PC-9 (cell line): ENCODE measurements at places on chromosomes 5 and 9. TPM values are rescaled to one million over a fixed set of nuclear protein-coding genes. Genes with fewer than 3 reads are reported as not detected.

DNA sequence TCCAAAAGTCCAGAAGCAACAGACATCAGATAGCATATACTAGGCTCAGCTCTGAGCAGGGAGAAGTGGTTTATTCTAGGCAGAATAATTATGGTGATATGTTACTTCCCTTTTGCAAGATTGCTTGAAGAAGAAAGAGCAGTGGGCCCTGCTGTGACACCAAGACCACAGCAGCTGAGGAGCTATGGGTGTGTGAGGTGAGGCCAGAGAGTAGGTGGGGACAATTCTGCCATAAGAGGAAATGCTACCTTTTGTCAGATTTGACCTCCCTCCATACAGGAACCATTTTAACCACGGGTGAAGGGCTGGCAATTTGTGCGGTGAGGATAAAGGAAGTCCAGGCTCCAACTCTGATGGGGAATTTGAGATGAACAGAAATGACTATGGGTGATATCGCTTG, 51.3 kb downstream of the TNFSF15 start:
- H3K27ac ChIP-seq = no peak overlapping the region
- H3K27me3 ChIP-seq = no peaks in the 10 kb centered on the region
- no peaks in the 10 kb centered on the region for H3K4me1 ChIP-seq
- no peaks in the 10 kb centered on the region for H3K36me3 ChIP-seq
- H3K4me3 ChIP-seq = no peak overlapping the region

- no peaks in the 10 kb centered on the region for H3K4me1 ChIP-seq
- no peak overlapping the region for H3K27ac ChIP-seq
- no peaks in the 10 kb centered on the region for H3K36me3 ChIP-seq
- peaks cover 28% of the 10 kb centered on the region for H3K27me3 ChIP-seq
Measured at GRCh38 chr9:130899051-130899748, 2.6 kb upstream of the QRFP start.

DNA sequence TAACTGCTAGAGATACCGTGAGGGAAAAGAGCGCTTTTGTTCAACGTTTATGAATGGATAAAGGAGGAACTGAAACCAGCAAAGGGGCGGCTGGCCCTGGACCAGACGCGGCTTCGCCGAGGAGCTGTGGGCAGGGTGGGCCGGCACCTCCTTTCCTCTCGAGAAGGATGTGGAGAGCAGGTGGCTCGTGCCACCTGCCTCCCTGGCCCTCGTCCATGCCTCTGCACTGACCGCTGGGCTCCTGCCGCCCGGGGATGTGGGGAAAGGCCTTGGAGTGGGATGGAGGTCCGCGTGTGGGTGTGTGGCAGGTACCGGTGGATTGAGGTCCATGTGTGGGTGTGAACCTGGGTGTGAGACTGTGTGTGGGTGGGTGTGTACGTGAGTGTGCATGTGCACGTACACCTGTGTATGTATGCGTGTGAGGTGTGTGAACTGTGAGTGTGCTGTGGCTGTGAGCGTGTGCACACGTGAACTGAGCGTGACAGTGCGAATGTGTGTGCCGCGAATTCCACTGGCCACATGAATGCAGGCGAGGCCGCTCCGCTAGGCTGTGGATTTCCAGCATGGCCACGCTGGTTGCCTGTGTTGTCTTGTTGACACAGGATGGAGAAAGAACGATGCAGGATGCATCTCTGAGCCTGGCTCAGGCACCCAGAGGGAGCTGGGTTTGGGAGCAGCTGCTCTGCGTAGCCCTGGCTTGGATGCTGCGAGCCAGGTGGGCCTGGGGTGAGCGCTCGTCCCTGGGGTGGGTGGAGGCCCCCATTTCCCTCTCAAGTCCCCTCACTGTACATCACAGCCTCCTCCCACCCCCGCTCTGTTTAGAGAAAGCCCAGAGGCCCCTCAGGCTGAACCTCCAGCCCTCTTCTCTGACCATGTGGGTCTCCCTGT, 4.4 kb upstream of the CEP72 start:
- H3K36me3 ChIP-seq = no peaks in the 10 kb centered on the region
- H3K27me3 ChIP-seq = peaks cover 36% of the 10 kb centered on the region
- peaks cover 6% of the 10 kb centered on the region for H3K4me1 ChIP-seq
- no peak for DNase-seq
- H3K4me3 ChIP-seq = no peak overlapping the region

GRCh38 chr9:34501889-34502425, 20.8 kb downstream of the ENHO start:
- H3K4me1 ChIP-seq = no peaks in the 10 kb centered on the region
- H3K36me3 ChIP-seq = no peaks in the 10 kb centered on the region
- DNase-seq = no peak
- H3K27ac ChIP-seq = no peak overlapping the region

DNA sequence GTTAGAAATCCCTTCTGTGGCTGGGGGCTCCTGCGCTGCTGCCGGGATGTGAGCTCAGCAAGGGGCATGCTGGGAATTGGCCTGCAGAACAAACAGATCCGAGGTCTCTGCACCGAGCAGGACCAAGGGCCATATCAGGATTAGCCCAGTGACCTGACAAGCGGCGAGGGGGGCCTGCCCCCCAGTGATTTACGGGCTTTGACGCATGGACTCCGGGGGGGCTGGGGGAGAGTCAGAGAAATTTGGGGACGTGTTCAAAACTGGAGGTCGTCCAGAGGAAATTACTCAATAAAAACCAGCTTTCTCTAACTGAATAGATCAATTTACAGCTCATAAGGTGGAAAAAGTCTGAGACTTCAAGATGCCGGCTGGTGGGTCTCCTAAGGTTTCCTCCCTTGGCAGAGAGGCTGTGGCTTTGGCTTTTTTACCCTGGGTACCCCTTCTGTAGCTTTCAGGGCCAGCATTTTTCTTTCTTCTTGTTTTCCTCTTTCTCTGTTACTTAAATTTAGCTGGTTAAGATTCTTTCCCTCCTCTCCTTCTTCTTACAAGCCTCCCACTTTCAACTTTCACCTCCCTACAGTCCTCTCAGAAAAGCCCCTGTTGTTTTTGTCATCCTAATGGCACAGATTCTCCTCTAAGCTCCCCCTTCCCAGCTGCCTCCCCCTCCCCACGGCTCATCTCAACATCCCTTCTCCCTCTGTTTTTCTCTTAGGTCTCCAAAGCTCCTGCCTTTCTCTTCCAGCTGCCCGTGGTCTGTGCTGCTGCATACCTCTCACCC, 551.0 kb downstream of the CCDC171 start:
- H3K27me3 ChIP-seq = no peaks in the 10 kb centered on the region
- no peaks in the 10 kb centered on the region for H3K4me1 ChIP-seq
- DNase-seq = no peak
- H3K36me3 ChIP-seq = no peaks in the 10 kb centered on the region

DNA sequence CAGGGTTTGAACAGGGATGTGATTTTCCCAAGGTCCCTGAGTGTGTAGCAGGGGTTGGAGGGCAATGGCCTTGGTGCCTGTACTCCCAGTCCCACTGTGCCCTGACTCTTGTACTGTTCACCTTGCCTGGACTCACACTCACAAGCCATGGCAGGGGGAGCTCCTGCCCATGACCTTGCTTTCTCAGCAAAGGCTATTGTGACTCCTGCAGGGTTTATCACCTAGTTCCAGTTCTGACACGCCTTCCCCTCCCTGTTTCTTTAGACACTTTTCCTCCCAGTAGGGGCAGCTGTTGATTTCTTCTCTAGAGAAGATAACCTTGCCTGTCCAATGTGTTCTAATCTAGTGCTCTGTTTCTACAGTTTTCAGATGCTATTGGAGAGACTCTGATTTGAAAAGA, 139.5 kb downstream of the FSTL4 start:
- H3K36me3 ChIP-seq = no peaks in the 10 kb centered on the region
- H3K4me1 ChIP-seq = 0 out of 2 replicates have a peak, but pooled peaks cover 9% of the 10 kb centered on the region
- DNase-seq = no peak
- no peak overlapping the region for H3K27ac ChIP-seq
- H3K27me3 ChIP-seq = no peaks in the 10 kb centered on the region

- peaks cover 19% of the 10 kb centered on the region for H3K4me1 ChIP-seq
- peak; percentile 28 for DNase-seq
- no peaks in the 10 kb centered on the region for H3K27me3 ChIP-seq
Measured at GRCh38 chr9:33510262-33511183, 13.5 kb upstream of the ANKRD18B start.

DNA sequence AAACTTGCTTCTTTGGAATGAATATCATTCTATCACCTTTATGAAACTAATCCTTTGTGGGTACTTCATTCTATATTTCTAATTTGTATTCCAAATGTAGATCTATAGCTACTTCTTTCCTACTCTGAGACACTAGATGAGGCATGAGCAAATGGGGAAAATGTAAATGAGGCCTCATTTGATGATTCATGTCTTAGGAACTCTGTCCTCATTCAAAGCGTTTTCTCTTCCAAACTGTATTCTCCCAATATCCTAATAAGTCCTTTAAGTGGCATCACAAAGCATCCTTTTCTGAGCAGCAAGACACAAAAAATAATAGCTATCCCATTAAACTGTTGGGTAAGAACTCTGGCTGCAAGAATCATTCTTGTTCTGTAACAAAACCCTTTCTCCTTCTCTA, 56.1 kb downstream of the TTLL11 start:
- no peak for DNase-seq
- no peak overlapping the region for H3K4me3 ChIP-seq
- H3K4me1 ChIP-seq = no peaks in the 10 kb centered on the region
- H3K27me3 ChIP-seq = no peaks in the 10 kb centered on the region
- H3K36me3 ChIP-seq = no peaks in the 10 kb centered on the region

- H3K36me3 ChIP-seq = no peaks in the 10 kb centered on the region
- H3K4me1 ChIP-seq = no peaks in the 10 kb centered on the region
- no peak overlapping the region for H3K27ac ChIP-seq
- DNase-seq = no peak
Measured at GRCh38 chr5:123093111-123093600, 4.1 kb downstream of the PRDM6 start.

- DNase-seq = no peak
- H3K4me3 ChIP-seq = no peak overlapping the region
- H3K4me1 ChIP-seq = no peaks in the 10 kb centered on the region
Measured at GRCh38 chr9:8019636-8020035, 220.1 kb upstream of the DMAC1 start.

- DNase-seq = no peak
- no peaks in the 10 kb centered on the region for H3K27me3 ChIP-seq
- no peak overlapping the region for H3K4me3 ChIP-seq
- H3K27ac ChIP-seq = no peak overlapping the region
- H3K4me1 ChIP-seq = no peaks in the 10 kb centered on the region
Measured at GRCh38 chr5:97383996-97384395, 200.9 kb upstream of the RIOK2 start.

DNA sequence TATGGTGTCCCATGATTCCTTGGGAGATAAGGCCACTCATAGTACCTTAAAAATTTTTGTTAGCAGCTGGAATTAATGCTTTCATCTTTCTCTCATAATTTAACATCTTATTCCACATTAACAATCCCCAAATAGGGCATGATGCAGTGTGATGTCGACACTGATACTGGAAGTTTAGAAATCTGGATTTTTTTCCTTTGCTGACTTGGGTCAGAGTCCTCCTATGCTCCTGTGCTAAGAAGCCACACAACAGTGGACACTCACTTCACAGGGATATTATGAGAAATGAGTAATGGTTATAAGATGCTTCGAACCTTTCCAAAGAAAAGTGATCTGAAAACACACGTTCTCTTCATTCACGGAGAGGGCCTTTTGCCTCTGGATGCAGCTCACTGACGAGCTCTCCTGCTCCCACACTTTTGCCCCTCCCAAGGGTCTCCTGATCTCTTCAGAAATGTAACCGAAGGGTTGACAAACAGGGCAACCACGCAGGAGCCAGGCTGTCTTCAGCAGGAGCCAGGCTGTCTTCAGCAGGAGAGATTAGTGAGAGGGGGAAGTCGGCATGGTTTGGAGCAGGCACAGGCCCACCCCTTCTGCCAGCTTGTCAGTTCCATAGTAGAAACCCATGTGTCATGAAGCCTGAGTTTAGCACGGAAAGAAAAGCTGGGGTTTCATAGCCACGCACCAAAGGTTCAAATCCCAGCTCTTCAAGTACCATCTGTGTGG, 247.8 kb downstream of the AOPEP start:
- no peak overlapping the region for H3K4me3 ChIP-seq
- DNase-seq = no peak
- no peaks in the 10 kb centered on the region for H3K36me3 ChIP-seq
- H3K27ac ChIP-seq = no peak overlapping the region
- no peaks in the 10 kb centered on the region for H3K4me1 ChIP-seq

DNA sequence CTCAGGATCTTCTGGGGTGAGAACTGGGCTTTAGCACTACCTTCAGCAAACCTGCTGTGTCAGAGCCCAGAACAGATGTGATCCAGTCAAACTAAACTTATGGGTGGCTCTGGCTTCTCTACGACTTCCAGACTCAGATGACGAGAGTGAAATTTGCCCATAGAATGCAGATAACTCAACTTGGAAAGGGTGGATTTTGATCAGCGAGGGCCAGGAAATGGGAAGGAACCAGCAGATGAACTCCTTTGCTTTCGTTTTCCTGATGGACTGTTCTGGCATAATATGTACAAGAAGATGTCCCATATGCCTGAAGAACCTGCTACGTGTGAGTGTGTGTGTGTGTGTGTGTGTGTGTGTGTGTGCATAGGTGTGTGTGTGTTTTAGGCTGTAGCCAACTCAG, 132.0 kb upstream of the MOCS2 start:
- no peak overlapping the region for H3K4me3 ChIP-seq
- no peaks in the 10 kb centered on the region for H3K27me3 ChIP-seq
- H3K4me1 ChIP-seq = no peaks in the 10 kb centered on the region
- H3K27ac ChIP-seq = no peak overlapping the region
- DNase-seq = no peak

- H3K4me1 ChIP-seq = no peaks in the 10 kb centered on the region
- H3K36me3 ChIP-seq = no peaks in the 10 kb centered on the region
- H3K4me3 ChIP-seq = no peak overlapping the region
- DNase-seq = no peak
- H3K27ac ChIP-seq = no peak overlapping the region
- H3K27me3 ChIP-seq = no peaks in the 10 kb centered on the region
Measured at GRCh38 chr9:1453636-1454035, 403.5 kb downstream of the DMRT2 start.

GRCh38 chr9:119026120-119026519, 343.1 kb downstream of the BRINP1 start:
- no peaks in the 10 kb centered on the region for H3K36me3 ChIP-seq
- H3K27ac ChIP-seq = no peak overlapping the region
- no peak overlapping the region for H3K4me3 ChIP-seq
- peaks cover 4% of the 10 kb centered on the region; the same call in 1 of the 2 replicates for H3K27me3 ChIP-seq
- DNase-seq = no peak

DNA sequence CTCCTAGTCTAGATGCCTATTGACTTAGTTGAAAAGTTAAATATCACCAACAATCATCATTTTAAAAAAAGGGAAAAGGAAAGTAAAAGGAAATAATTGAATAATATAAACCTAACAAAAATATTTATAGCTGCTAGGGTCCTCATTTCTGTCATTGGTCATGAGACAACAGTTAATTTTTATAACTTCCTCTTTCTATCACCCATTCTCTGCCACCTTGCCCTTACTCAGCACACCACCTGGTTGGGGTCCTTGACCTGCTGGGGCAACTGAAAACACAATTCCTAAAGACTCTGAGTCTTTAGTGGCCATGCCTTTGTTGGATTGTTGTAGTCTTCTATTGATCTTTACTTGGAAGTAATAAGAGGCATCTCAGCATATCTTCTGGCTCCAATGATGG, 179.5 kb upstream of the MAST4 start:
- H3K4me3 ChIP-seq = no peak overlapping the region
- H3K27me3 ChIP-seq = no peaks in the 10 kb centered on the region
- no peak for DNase-seq
- H3K4me1 ChIP-seq = no peaks in the 10 kb centered on the region

The CCL27 gene
- 0.44 and 0.98 TPM in 2 replicates for total RNA-seq

The PCDHGB4 gene
- total RNA-seq = not detected in 2 replicates

The PCDH1 gene
- total RNA-seq = 88.5 and 101 TPM in 2 replicates

The DIRAS2 gene
- total RNA-seq = not detected in 2 replicates

The ARID3C gene
- total RNA-seq = not detected in 2 replicates

The TENT4A gene
- 72.8 and 84.8 TPM in 2 replicates for total RNA-seq

The GPR150 gene
- total RNA-seq = 0.17 TPM in 1 of 2 replicates, not detected in the other

The TUSC1 gene
- total RNA-seq = 0.39 and 0.88 TPM in 2 replicates

The SH3RF2 gene
- total RNA-seq = 30.9 and 37.2 TPM in 2 replicates
